ENCODE measurements at places on chromosomes 3 and 15.

DNA sequence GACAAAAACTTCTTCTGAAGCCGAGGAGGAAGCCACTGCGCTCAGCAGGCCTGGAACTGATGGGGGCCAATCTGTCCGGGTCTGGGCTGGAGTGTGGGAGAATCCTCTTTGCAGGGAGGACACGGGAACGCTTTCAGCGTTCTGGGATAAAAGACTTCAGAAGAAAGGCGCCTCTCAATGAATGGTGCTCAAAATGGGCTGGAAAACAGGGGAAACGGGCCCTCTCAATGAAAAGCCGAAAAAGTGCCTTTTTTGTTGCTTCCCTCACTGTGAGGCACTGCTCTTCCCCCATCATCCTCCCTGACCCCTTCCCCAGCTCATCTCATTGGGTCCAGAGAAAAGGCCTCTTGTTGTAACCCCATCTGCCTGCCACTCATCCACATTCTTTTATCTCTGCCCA is 119.5 kb upstream of the LRIG1 start:
- DNase-seq: no peak

GRCh38 chr3:54858093-54858785 is 69.6 kb downstream of the LRTM1 start:
- DNase-seq: no peak

DNA sequence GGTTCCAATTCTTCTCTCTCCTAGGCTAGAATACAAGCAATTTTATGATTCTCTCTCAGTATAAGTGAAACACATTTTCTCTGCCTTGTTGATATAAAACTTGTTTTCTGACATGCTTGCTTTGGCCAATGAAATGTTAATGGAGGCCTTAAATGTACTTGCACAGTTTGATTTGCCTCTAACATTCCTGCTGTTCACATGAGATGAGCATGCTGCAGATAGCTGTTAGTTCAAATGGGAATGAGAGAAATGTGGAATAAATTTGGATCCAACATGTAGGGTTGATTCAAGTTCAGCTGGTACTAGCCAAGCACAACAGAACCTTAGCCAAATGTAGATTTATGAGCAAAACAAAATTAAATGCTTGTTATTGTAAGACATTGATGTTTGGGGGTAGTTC is 32.6 kb upstream of the FHIT start:
- DNase-seq: no peak

GRCh38 chr3:150759319-150759718 is 3.6 kb downstream of the SIAH2 start:
- DNase-seq: no peak

GRCh38 chr15:30924353-30924752 is 20.6 kb downstream of the FAN1 start:
- DNase-seq: no peak

DNA sequence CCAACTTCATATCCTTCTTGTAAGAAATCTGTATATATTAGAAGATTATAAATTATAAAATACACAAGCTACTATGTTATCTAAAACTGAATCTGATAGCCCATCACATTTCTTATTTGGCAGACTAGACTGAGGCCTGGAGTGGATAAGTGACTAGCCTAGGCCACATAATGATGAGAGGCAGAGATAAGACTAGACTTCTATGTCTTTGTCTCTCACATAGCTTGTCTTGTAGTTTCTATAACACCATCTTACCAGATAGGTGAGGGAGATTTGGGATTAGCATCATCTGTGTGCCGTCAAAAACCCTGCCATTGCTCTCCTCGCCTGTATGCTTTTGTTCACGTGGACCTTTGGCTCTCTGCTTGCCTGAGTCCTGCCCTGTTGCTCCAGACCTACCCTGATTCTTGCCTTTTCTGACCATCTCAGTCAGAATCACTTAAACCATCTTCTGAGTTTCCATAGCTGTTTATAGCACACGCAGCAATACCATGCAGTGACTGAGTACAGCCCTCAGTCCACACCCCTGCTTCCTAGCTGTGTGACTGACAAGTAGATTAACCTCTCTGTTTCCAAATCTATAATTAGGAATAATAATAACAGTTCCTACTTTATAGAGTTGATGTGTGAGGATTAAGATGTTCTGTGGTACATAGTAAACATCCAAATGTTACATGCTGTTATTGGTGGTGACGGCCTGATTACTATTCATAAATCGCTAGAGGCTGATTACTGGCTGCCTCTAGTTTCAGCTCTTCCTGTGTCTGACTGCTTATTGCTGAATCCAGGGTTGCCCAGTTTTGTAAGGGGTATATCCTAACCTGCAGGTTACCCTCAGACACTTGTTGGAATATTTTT is 49.7 kb downstream of the PDE8A start:
- no peak for DNase-seq

DNA sequence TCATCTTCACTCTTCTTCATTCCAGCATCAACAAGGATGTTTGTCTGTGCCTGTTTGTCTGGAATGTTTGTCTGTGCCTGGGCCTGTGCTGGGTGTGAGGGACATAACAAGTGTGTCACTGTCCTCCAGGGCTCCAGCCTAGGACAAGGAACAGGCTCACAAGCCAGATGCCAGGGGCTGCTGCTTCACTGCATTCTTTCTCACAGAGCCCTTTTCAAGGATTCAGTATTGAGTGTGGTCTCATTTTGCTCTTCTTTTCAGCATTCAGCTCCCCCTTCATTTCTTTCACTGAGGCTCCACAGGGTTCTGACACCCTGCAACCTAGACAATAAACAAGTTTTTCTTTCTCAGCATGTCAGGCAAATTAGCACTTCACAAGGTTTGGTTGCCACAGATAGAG is 43.6 kb upstream of the KY start:
- DNase-seq: no peak

DNA sequence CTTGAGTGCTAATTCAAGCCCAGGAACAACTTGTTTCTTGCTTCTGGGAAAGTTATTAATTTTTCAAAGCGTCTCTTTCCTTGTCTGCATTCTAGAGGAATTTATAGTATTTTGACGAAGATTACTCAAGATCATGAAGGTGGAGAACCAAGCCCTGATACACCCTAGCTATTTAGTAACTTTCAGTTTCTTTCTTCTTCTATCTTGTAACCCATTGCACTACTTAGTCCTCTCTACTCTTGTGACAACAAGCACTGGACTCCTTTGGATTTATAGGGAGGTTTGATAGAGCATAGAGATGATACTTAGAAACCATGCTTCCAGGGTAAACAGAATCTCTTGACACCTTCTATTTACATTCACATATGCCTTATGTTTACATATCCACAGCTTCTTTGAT is 203.3 kb upstream of the GRM7 start:
- DNase-seq: no peak

- DNase-seq: no peak
These were observed 242.1 kb upstream of the TLE3 start for GRCh38 chr15:70339571-70340493.

GRCh38 chr3:45566951-45567411 is 27.6 kb upstream of the LIMD1 start:
- DNase-seq: no peak

- DNase-seq: no peak
These were observed 71.5 kb upstream of the EIF1B start for GRCh38 chr3:40237889-40238571.

DNA sequence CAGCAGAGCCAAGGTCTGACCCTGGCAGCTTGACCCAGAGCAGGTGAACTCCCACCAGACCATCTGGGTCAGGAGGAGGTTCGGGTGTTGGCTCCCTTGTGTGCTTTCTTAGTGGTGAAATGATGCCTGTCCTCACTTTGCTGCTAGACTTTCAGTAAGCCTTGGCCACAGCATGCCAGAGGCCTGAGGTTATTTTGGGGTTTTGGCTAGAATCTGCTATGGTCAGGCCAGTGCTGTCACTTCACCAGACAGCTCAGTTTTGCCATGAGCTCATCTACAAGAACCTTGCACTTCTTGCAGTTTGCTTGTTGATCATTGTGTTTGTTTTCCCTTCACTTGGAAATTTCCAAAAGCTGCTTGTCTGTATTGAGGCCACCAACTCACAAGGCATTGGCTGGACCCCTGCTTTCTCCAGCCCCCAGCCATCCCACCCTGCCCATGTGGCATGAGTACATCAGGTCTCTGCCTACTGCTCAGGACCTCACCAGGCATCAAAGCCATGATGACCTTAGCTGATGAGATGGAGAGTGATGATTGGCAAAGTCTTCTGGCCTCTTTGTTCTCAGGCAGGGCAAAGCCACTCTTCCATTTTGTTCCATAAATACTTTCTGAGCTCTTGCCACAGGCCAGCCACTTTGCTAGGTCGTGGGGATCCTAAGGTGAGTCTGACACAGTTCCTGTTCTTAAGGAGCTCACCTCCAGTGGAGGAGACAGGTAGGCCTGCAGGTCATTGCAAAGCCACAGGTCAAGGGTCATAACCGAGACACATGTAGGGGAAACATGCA is 122.6 kb downstream of the ARNT2 start:
- DNase-seq: no peak

DNA sequence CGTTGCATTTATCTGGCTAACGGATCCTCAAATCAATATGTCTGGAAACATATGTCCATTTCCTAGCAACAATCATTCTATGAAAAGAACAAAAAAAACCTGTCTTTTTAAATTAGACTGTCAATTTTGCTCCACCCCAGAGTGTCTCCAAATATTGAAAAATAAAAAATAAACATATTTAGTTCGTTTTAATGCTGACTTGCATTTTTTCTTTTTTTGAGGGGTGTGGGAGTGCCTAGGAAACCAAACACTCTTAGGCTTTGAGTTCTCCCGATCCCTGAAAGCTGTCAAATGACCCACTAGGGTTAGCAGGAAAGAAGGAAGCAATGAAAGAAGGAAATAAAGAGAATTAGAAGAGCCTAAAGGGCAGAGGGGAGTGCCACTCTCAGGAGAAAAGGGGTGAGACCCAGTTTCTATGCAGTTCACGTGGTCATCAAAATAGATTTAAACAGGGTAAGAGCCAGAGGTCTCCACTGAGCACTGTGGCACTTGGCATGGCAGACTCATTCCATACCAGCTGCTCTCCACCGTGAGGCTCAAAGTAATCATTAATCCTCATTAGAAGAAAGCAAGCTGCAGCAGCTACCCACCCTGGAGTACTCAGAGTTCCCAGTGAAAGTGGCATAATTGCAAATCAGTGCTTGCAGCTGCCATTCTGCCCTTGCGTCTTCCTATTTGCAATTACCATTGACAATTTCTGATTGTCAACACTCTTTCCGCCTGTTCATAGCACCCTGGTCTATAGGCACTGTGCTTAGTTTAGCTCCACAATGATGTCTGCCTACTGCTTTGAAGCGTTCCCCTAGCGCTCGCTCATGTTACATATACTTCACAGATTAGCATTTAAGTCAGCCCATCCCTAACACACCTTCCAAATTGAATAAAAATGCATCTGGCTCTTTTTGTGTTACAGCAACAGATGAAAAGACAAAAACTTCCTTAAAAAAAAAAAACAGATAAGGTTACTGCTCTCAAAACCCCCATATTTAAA is 32.3 kb downstream of the PDZRN3 start:
- DNase-seq: no peak

DNA sequence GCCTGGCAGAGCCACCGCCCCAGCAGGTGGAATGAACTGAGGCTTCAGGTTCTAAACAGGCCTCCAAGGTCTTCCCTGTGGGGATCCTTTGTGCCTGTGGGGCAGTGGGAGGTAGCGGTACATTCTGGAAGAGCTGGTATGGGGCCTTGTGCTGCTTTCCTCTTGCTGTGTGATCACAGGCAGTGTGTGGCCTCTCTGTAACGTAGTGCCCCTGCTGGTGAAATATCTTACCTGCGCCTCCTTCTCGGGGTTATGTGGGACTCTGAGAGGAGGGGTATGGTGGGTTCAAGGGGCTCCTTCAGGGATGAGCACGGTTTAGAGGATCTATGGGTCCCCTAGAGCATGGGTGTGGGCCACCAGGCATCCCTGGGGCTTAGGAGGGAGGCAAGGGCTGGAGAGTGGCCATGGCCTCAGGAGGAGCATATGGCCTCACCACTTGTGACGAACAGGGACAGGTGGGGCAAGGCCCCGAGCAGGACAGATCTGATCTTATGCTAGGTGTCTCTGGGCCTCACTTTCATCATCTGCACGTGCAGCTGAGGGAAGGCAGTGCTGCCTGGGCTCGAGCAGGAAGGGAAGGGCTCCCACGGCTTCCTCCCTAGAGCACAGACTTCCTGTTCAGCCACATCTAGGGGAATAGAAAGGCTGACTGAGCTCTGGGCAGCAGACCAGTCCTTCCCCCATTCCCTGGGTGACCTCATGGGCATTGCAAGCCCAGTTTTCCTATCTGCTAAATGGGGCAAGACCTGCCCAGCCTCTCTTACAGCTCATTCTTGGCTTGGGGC is 1.9 kb upstream of the ALS2CL start:
- no peak for DNase-seq

DNA sequence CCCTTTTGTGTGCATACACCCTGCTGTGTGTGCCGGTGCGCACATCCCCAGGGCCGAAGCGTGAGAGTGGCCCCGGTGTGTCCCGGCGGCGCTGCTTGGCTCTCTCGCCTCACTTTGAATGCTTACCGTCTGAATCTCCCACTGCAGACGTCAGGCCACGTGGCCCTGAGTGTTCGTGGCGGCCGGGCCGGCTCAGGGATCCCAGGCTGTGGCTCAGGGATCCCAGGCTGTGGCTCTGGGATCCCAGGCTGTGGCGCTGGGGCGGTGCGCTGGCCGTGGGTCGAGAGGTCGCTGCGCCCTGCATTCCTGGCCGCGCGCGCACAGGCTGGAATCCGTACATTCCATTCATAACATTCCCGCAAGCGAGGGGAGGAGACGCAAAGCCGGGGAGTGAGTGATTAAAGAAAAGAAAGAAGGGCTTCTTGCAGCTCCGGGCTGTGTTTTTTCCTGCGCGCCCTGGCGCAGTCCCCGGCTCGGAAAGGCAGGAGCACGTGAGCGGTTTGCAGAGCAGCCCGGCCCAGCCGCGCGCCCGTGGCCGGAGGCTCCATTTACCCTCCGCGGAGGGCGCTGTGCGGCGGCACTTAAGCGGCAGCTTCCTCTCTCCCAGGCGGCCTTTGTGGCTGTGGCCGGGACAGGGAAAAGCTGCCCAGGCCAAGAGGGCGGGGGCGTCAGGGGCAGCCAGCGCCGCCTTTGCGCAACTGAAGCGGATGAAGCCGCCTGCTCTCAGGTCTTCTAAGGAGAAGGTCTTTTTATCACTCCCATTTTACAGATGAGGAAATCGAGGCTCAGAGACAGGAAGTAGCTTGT is 87.0 kb upstream of the ALDH1L1 start:
- DNase-seq: peak; percentile 61

DNA sequence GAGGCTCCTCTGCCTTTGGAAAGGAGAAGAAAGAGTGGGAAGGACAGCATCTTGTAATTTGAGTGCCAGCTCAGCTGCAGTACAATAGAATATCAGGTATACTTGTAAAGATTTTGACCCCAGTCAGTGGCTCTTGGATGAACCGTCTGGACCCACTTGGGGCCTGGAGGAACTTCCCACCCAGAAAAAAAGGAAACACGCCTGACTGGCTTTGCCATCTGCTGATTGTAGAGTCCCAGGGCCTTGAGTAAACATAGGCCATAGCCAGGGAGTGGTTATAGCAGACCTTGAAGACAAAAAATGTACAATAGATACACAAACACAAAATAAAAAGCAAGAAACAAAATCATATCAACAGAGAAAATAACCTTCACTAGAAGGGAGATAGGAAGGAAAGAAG is 112.1 kb downstream of the GOLIM4 start:
- no peak for DNase-seq

Data from cortex of kidney (tissue), 1 donor.